ENCODE measurements at places on chromosomes 4 and X.

GRCh38 chr4:141711211-141711610, 74.8 kb downstream of the IL15 start:
- no peak for DNase-seq

- no peak for DNase-seq
Measured at GRCh38 chrX:72121383-72121782, 10.3 kb downstream of the RTL5 start.

- DNase-seq: no peak
Measured at GRCh38 chr4:184364100-184364921, 110.0 kb downstream of the IRF2 start.

- no peak for DNase-seq
Measured at GRCh38 chrX:101668143-101668542, 8.5 kb upstream of the ARMCX2 start.

DNA sequence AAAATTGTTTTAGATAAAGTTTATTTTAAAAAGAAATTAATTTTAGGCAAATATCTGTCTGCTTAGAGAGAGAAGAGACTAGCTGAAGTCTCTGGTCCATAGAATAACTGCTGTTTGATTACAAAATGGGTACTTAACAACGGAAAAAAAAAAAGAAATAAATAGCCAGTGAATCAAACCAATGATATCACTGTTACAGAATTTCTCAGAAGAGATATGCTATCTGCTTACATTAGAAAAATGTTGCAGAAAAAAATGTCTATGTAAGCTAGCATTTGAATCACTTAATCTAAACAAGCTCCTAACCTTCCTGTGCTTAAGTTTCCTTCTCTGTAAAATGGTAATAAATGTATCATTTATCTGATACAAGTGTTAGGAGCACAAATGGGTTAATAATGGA, 189.9 kb downstream of the IL15 start:
- DNase-seq: no peak

GRCh38 chr4:116397714-116398113, 687.7 kb downstream of the TRAM1L1 start:
- DNase-seq: no peak

GRCh38 chr4:118372251-118372650, 19.4 kb upstream of the PRSS12 start:
- no peak for DNase-seq

DNA sequence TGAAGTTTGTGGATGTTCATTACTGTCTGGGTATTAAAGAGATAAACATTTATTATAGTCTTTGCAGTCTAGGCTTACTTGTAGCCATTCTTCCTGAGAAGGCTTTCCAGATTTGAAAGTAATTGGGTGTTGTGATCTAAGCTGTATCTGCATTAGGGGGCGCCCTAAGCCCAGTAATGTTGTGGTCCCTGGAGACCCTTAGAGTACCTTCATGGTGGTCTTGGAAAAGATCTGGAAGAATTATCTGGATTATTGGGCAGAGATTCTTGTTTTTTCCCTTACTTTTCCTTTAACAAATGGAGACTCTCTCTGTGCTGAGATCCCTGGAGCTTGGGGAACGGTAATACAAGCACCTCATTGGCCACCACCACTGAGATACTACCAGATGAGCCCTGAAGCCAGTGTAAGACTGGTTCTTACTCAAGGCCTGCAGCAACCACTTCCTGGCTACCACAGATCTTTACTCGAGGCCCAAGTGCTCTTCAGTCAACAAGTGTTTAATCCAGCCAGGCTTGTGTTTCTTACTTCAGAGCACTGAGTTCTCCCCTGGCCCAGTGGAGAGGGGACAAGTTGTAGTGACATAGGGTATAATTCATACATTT, 63.1 kb downstream of the RTL3 start:
- DNase-seq: no peak

- DNase-seq: peak; percentile 10
Measured at GRCh38 chrX:119887721-119888425, 7.8 kb upstream of the AKAP14 start.

Data from NCI-H146 (cell line).